ENCODE measurements at places on chromosomes 3 and 15.

- no peak for DNase-seq
These were observed 1354.1 kb upstream of the EPHA6 start for GRCh38 chr3:95460274-95460673.

DNA sequence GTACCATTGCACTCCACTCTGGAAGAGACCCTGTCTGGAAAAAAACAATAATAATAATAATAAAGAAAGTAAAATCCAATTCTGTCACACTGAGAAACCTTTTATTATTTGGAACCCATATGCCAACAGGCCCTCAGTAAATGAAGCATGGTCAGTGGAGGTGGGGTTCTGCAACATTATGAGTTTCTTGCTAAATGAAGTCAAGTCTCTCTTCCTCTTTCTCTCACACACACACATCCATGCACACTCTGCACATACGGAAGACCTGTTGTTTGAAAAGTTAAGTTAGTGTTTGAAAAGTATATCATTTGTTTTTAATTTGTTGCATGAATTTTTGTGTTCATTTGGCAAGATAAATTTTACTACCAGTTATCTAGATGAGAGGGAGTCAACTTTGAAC lies 27.8 kb downstream of the GAP43 start:
- DNase-seq: no peak

DNA sequence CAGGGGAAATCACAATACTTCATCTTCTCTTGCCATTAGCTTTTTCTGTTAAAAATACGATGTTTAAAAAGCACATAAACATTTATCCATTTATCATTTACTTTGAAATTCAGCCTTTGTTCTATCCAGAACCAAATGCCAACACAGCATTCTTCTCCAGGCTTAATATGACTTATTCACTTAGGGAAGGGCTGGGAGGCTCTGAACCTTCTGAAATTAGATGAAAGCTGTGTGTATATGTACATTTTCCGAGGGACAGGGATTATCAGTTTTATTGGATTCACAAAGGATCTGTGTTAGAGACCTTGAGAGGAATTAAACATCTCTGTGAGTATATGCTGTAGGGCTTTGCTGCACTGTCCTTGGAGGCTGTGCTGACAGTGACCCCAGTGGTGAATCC lies 210.6 kb upstream of the UBE3A start:
- DNase-seq: no peak

DNA sequence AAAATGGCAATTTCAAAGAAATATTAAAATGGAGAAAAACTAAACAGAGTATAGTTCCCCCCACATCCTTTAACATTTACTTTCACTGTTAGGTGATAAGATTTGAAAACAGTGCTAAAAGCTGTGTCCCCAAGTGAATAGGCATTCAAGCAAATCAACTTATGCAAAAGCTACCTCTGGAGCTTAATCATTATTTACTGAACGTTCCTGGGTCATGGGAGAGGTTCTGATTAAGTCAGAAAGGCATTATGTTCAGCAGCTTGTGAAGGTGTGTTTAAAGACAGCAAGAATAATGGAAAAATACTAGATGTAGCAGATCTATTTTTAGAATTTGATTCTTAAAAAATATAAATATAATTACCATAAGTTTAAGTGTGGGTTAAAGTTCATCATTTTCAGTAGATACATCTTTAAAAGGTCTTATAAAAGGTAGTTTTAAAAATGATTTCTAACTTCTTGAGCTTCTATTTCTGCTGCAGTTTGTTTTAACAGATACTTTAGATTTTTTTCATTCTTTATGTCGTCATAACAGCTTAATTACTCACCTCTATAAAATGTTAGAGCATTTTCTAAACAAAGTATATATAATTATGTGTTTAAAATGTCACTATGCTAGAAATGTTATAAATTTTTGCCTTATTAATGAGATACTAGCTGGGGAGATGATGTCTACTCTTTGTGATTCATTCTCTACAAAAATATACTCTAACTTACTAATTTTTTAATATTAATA lies 127.9 kb downstream of the MITF start:
- no peak for DNase-seq

DNA sequence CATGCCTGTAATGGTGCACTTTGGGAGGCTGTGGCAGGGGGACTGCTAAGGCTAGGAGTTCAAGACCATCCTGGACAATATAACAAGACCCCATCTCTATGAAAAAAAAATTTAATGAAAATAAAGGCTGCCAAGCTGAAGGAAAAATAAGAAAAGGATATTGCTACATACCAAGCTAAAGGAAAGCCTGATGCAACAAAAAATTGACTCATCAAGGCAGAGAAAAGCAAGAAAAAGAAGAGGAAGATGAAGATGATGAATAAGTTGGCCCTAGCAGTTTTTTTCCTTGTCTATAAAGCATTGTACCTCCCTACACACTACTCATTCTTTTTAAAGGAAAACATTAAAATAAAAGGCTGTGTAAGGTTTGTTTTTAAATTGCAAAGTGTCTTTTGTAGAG lies 441.9 kb upstream of the MDFIC2 start:
- DNase-seq: no peak

DNA sequence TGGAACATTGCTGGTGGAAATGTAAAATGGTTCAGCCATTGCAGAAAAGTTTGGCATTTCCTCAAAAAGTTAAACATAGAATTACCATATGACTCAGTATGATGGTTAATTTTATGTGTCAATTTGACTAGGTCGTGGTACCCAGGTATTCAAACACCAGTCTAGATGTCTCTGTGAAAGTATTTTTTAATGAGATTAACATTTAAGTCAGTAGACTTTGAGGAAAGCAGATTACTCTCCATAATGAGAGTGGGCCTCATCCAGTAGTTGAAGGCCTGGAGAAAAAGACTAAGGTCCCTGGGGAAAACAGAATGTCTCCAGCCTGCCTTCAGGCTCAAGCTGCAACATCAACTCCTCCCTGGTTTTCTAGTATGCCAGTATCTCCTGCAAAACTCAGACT lies 42.3 kb upstream of the TMEM87A start:
- no peak for DNase-seq

- peak; percentile 66 for DNase-seq
These were observed 37.8 kb upstream of the SPTSSB start for GRCh38 chr3:161409069-161409468.

DNA sequence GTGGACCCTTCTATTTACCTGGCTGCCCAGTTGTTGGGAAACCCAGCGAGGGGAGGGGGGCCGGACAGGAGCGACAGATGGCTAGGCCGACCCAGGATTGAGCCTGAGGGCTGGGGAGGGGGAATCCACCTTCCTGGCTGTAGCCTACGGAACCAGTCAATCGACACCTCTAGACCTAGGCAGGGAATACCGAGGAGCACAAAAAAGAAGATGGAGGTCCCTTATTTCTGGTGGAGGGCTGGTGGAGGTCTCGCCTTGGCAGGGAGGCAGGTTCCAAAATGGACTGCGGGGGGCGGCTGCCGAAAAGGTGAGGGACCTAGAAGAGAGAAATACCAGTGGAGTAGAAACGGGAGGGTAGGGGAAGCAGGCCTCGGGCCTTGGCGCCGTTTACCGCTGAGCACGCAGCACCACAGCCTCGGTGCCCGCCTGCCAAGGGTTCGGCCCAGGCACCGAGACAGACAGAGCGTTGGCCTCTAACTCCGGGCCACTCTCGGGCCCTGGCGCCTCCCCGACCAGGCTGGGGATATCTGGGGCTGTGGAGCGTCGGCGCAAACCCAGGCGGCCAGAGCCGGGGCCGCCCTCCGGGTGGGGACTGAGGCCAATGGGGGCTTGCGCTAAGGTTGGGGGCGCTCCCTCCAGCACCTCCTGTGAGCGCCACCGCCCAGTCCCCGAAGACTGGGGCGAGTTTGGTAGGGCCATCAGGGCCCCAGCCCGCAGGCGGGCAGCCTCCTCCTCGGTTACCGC lies 1.6 kb downstream of the ANKRD63 start:
- no peak for DNase-seq
